ENCODE measurements at places on chromosomes 3 and 15.
A peak's percentile ranks its signal among the peaks of the same experiment; 100 is the strongest.

DNA sequence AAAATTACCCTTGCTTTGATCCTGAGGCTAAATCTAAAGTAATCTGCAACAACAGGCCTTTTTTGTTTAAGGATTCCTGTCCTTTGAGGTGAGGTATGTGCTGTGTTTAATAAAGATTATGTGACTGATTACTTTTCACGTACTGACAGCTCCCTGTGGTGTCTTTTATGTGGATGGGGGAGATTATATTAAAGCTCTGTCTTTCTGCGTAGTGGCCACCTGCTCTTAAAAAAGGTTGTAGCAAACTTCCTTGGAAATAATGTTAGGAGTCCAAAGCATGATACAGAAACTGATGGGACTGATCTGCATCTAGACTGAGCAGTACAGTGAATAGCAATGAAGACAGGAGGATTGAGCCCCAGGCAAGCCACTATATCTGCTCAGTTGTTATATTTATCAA lies 453.0 kb upstream of the GOLIM4 start:
- DNase-seq: no peak

DNA sequence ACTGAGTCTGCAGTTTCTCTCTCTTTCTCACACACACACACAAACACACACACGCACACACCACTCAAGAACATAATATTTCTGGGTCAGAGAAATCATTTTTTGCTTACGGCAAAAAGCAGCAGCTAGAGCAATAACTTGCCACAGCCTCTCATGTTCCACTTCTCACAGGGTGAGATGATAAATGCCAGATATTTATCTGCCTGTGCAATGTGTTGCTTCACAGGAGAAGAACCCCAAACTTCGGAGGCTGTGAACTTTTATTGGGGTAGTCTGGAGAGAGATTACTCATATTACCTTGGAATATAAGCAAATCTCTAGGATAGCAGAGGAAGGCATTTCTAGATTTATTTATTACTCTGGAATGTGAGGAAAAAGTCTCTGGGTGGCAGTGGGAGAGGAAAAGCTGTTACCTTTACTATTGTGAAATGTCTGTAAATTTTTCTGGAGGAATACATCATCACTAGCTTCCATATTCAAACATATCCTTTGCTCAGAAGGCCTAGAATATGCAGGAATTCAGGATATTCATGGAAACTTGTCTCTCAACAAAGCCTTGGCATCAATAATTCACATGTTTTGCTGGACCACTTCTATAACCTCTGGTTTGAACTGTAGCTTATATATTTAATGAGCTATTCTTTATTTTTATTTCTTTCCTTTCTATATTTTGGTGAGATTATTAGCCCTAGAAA lies 369.2 kb downstream of the NSUN3 start:
- DNase-seq: no peak

DNA sequence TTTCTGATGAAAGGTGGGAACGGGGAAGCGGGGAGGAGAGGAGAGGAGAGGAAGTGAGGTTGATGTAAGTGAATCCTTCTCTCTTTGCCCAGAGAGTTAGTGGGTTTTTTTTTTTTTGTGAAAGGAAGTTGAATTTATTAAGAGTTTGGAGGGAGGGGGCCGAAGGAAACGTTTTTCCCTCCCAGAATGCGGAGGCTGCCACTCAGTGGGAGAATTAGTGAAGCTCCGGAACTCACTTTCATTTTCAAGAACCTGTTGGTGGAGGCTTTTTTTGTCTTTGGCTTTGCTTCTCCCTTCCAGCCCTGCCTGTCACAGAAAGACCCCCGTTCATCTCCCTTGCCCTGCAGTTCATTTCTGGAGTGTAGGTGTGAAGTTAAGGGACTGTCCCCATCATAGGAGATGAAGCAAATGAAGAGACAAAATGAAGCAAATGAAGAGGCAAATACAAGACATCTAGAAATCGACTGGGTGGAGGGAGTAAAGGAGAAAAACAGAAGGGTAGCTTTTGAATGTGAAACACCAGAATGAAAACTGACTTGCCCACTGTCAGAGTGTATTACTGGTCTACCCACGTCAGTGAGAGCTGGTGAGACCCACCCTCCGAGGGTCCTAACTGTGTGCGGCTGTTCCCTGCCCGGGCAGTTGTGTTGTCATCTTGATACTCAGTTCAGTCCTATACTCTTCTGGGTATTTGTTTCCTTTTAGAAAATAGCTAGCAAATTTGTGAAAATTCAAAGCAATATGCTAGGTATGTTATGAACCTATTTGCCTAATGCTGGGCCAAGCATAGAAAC lies 91.5 kb downstream of the ITPR1 start:
- DNase-seq: no peak

GRCh38 chr3:192861972-192862371 lies 55.7 kb downstream of the MB21D2 start:
- no peak for DNase-seq

DNA sequence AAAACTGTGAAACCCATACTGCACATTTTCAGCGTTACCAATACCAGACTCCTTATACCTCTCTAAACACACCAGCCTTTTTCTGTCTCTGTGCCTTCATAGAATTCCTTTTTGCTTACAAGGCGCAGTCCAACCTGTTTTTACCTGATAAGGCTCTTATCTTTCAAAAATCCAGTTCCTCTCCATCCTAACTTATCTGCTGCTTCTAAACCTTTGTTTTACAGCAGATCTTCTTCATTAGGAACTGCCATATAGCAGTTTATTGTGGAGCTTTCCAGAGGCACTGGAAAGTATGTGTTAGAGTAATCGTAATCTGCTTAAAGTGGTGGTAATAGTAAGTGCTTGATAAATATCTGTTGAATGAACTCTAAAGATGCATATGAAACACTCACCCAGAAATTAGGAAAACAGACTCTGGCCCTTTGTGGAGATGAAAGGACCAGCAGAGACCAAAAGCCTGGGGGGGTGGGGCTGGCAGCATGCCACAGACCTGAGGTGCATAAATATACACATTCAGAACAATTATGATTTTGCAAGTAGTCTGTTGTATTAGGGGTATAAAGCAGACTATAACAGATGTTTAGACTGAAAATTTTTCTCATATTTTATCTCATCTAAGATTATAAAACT lies 29.3 kb downstream of the PPP2R3A start:
- DNase-seq: no peak

- no peak for DNase-seq
These were observed 54.0 kb upstream of the DLG1 start for GRCh38 chr3:197352382-197352781.

DNA sequence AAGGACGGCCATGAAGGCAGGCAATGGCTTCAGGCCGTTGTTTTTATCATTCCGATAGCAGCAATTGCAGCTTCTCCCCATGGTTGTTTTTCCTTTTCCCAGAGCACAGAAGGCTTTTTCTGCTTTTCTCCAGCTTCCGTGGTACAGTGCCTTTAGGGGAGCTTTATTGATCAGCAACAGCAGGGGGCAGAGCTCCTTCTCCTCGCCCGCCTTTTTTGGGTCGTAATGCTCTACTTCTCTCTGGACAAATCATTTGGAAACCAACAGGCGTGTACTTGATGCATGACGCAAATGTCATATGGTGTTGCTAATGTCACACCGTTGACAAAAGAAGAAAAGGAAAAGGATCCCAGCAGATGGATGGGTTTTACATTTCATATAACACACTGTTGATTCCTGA lies 79.7 kb upstream of the SNRK start:
- no peak for DNase-seq

- DNase-seq: no peak
These were observed 5.2 kb downstream of the ITIH1 start for GRCh38 chr3:52782412-52783210.

- peak; percentile 32 for DNase-seq
These were observed 21.2 kb upstream of the LMOD3 start for GRCh38 chr3:69143612-69144011.

DNA sequence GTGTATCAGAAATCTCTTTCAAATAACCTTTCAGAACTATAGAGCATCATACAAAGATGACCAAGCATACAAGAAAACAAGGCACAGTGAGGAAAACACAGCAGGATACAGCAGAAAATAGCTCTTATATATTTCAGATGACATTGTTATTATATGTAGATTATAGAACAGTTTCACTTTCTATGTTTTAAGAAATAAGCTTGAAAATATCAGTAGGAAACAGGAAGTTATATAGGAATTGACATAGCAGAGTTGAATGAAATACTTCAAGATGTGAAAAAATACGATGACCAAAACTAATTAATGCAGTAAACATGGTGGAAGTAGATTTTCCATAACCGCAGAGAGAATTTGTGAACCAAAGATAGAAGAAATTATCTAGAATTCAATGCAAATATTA lies 75.2 kb downstream of the LYSMD4 start:
- no peak for DNase-seq

DNA sequence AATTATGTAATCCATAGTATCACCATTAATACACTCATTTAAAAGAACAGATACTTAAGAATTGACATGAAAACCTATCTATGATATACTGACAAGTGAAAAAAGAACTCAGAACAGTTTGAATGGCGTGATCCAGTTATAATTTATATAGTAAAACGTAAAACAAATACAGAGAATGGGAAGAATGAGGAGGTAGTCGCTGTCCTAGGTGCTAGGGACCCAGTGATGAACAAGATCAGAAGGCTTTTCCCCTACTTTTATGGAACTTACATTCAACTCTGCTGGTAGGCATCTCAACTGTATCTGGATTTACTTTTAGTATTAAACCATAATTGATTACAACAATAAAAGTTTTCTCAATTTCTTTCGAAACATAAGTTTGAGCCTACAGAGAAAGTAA lies 31.8 kb downstream of the GSK3B start:
- no peak for DNase-seq

- DNase-seq: no peak
These were observed 127.9 kb downstream of the DMXL2 start for GRCh38 chr15:51494411-51495314.

DNA sequence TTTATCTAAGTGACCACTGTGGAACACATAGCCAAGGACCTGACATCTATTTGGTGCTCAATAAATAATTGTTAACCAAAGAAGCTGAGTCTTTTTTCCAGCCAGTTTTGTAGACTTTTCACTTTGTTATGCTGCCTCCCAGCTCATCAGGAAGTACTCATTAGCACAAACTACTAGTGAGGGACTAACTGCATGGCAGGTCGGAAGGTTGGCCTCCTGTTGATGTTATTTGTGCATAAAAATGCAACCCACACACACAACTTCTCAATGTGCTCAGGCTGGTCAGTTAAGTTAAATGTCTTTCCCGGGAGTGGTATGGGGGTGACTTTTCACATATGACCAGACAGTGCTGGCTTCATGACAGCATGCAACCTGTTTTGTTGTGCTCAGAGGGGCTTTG lies 263.0 kb upstream of the TOPAZ1 start:
- DNase-seq: no peak

- DNase-seq: no peak
These were observed 69.4 kb downstream of the SRGAP3 start for GRCh38 chr3:9179826-9180763.

DNA sequence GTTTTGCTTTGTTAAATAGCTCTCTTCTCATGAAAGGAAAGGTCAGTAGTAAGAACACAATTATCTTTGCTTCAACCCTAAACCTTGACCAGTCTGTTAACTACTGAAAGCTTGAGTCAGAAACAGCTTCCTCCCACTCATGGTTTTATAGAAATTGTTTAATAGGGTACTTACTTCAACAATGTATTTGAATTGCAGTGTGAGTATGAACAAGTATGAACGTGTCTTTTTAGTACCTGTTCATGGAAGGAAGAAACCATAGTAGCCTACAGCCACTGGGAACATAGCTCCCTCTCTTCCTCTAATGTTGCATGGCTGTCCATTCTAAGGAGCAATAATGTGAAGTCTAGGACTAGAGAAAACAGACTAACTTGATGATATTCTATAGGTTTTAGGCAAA lies 311.0 kb downstream of the MCTP2 start:
- DNase-seq: no peak

- peak; percentile 4 for DNase-seq
These were observed 1.1 kb downstream of the DIPK2A start for GRCh38 chr3:143972505-143973258.

- no peak for DNase-seq
These were observed 186.9 kb upstream of the CRBN start for GRCh38 chr3:3366386-3366785.

DNA sequence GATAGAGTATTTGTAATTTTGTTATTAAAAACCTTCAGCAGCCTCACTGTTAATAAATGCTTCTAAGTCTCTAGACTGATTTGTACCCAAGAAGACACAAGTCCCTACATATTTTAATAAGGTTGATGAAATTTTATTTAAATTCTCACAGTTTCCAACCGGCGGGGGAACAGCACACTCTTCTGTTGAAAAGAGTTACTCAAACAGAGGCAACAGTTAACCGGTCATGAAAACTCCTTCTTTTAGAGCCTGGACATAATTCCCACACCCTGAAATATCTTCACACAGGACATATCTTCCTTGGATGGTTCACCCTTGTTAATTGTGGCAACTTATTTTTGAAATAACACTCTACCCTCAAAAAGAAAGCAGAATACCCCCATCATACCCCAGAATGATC lies 278.8 kb downstream of the FOXP1 start:
- no peak for DNase-seq

GRCh38 chr15:37109168-37109871 lies 9.0 kb upstream of the MEIS2 start:
- no peak for DNase-seq

All from NCI-H2029 treated with DMSO at 0.1 percent for 48 hours (cell line).